ENCODE measurements at places on chromosomes 2 and 18. TPM values are rescaled to one million over a fixed set of nuclear protein-coding genes. Genes with fewer than 3 reads are reported as not detected.
A peak's percentile ranks its signal among the peaks of the same experiment; 100 is the strongest.

DNA sequence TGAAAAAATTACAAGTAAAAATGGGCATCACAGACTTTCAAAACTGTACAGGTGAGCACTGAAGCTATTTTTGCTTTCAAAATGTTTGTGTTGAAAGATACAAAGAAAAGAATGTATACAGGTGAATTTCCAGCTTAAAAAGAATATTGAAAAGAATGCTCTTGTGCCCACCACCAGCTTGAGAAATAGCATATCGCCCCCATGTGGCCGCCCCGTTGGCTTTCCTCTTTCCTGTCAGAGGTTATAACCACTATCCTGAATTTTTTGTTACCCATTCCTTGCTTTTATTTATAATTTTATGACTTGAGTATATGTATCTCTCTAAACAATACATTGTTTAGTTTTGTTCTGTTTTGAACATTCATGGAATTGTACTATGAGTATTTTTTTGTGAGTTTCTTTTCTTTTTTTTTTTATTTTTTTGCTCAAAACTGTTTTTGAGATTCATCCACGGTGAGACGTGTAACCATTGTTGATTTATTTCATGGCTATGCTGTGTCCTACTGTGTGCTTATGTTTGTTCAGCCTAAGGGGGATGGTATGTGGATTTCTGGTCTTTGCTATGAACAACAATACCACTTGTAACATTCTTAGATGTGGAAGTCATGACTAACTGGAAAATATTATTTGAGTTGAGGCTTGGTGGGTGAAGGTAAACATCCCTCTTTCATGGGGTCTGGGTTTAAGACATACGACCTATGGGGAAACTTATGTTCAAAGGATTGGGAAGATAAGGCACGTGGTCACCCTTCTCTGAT lies 11.6 kb downstream of the TRPM8 start:
- no peak overlapping the region for H3K4me3 ChIP-seq
- H3K27me3 ChIP-seq, result no peaks in the 10 kb centered on the region
- no peaks in the 10 kb centered on the region for H3K36me3 ChIP-seq
- H3K27ac ChIP-seq, result no peak overlapping the region
- no peaks in the 10 kb centered on the region for H3K4me1 ChIP-seq

GRCh38 chr2:85999061-85999831 lies 106.4 kb downstream of the POLR1A start:
- peak overlapping the region; percentile 74 for H3K27ac ChIP-seq
- H3K4me1 ChIP-seq, result no peaks in the 10 kb centered on the region
- no peaks in the 10 kb centered on the region for H3K36me3 ChIP-seq
- peak; percentile 70 for DNase-seq
- no peaks in the 10 kb centered on the region for H3K27me3 ChIP-seq

GRCh38 chr2:50995610-50996009 lies 36.3 kb downstream of the NRXN1 start:
- DNase-seq, result no peak
- no peak overlapping the region for H3K4me3 ChIP-seq
- no peaks in the 10 kb centered on the region for H3K27me3 ChIP-seq
- H3K27ac ChIP-seq, result no peak overlapping the region
- no peaks in the 10 kb centered on the region for H3K4me1 ChIP-seq
- no peaks in the 10 kb centered on the region for H3K36me3 ChIP-seq

C2orf69 gene
- 9.0 TPM for total RNA-seq

TXNL4A gene
- total RNA-seq, result 14.0 TPM

DNA sequence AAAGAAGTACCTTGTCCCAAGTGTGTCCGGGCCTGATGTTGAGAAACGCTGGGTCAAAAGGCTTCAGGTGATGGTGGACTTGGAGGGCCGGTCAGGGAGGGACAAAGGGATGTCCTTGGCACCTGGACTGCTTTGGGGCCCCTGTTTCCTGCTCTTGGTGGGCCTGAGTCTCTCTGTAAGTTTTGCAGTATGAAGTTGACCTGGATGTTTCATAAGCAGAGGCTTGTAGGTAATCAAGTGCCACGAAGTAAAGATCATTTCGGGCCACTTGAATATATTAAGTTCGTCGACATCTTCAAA lies 29.4 kb downstream of the ASAP2 start:
- H3K36me3 ChIP-seq, result no peaks in the 10 kb centered on the region
- H3K4me3 ChIP-seq, result no peak overlapping the region
- peaks cover 9% of the 10 kb centered on the region for H3K4me1 ChIP-seq
- H3K27me3 ChIP-seq, result no peaks in the 10 kb centered on the region

Measured in Peyer's patch (tissue), 4 donors.